ENCODE measurements at places on chromosomes 3 and 15. TPM values are rescaled to one million over a fixed set of nuclear protein-coding genes. Genes with fewer than 3 reads are reported as not detected.

DNA sequence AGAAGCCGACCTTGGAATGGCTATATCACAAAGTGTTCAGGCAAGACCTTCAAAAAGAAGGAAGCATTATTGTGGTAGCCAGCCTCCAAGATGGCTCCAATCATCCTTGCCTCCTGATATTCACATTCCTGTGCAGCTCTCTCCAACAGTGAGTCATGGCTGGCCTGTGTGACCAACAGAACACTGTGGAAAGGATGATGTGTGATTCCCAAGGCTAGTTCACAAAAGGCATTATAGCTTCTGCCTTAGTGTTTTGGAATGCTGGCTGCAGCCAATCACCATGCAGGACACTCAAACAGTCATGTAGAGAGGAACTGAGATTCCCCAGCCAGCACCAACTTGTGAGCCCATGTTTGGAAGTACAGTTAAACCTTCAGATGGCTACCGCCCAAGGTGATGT, 102.6 kb downstream of the EFL1 start:
- DNase-seq = no peak

- no peak for DNase-seq
Observed at GRCh38 chr15:85312929-85313331, 67.5 kb upstream of the AKAP13 start.

- DNase-seq = no peak
Observed at GRCh38 chr3:175118382-175118941, 259.3 kb downstream of the NAALADL2 start.

DNA sequence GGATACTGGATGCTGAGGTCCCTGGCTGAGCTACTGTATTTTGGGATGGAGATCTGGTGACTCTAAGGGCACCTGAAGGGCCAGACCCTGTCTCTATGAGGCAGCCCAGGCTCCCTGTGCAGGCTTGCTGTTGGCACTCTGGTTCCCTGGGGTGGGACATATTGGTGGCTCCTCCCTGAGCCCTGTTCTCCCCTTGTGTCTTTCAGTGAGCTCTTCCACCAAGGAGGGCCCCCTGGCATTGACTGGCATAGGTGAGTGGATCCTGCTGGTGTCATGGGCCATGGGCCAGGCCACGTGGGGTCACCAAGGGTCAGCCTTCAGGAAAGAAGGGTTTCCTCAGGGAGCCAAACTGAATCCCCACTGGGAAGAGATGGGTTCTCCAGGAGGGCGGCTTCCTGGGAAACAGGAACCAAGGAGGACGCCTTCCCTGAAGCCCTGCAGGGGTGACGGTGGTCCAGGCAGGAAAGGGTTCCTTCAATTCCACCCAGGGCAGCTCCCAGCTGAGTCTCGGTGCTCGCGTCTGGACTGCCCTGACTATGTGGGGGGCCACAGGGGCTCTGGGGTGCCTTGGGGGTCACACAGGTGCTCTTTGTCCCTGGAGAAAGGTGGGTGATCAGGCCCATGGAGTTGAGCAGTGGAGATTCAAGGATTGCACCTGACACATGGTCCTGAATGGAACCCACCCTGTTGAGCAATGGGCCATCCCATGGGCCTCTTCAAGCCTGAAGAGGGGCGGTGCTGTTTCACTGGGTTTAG, 220.4 kb downstream of the SNRPN start:
- no peak for DNase-seq

- DNase-seq = no peak
Observed at GRCh38 chr15:93162560-93162959, 73.5 kb upstream of the RGMA start.

DNA sequence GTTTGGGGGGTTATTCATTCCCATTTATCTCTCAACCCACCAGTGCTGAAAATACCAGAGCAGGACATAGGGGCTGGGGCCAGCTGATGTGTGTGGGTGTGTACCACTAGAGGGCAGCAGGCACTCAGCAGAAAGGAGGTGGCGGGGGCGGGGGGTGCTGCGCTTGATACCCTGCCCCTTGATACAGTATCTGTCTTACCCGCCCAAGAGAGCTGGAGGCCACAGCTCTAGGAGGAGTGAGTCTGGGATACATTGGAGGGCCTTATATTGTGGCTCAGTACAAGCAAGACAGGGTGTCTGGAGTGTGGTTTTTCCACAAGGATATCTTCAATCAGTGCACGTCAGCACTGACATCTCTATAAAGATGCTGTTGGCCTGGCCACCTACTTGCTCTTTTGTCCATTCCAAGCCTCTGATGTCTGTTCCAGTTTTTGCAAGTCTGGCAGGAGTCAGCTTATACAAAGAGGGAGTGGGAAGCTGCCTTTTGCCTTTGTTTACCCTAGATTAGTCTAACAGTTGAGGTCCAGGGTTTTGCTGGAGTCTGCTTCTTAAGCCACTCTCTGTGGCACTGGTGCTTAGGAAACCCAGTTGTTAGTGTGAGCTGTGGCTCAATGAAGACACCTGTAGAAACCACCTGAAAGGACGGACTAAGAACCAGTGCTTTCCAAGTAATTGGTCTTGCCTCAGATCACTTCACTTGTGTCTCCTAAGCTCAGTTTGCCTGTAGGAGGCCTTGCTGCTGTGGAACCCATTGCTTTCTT, 1.5 kb upstream of the RBM15B start:
- peak; percentile 38 for DNase-seq

GRCh38 chr3:10480871-10481378, 24.5 kb downstream of the ATP2B2 start:
- DNase-seq = no peak

GRCh38 chr3:42525212-42525611, 22.8 kb downstream of the VIPR1 start:
- no peak for DNase-seq

DNA sequence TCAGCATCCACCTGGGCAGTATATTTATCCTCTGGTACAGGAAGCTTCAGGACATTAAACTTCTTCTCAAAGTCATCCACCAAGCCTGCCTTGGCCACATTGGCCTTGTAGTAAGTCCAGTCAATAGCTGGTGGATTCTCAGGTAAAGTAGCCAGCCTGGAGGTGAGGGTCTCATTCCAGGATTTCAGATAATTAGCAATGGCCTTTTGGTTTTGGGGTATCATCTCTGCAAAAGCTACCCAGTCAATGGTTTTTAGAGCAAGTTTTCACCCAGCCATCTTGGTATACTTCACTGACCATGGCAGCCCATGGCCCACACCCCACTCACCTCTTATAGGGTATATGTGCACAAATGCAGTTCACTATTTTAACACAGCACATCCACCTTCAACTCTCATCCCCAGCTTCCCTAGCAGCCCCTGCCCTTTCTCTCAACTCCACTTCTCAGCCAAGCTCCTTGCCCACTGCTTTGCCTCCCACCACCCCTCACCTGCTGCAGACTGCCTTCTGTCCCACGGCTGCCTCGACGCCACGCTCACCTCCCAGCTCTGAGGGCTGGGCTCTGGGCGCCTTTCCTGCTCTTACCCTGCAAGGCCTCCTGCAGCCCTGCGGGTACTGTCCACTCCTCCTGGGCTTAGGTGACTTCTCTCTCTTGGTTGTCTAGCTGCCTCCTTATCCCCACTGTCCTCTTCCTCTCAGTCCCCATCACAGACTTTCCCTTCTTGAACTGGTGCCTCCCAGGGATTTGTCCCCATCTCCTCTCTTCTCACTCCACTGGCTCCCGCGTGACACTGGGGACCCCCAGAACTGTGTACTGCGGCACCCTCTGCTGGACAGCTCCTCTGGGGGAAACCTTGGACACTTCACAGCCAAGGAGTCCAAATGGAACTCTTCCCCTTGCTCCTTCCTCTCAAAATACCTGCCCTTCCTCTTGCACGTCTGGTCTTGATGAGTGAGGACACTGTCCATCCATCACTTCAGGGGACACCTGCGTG, 1.7 kb upstream of the TGM5 start:
- DNase-seq = no peak

- no peak for DNase-seq
Observed at GRCh38 chr3:191065181-191065805, 133.7 kb upstream of the OSTN start.

GRCh38 chr3:64972793-64973192, 285.0 kb upstream of the ADAMTS9 start:
- DNase-seq = no peak

DNA sequence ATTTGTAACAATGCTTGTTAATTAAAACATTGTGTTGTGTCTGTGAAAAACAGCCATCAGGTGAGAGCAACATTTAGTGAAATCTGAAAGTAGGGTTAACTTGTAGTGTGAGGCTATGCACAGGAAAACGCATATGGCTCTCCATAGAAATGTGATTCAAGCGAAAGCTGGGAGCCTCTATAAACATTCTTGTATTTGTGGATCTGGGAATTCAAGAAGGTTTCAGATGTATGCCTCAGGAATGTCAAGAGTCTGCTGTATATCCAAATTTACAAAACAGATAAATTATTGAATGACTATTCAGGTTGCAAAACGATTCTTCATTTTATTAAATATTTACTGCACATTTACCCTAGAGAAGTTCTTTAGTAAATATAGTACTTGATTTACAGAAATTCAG, 166.0 kb downstream of the THSD4 start:
- no peak for DNase-seq

DNA sequence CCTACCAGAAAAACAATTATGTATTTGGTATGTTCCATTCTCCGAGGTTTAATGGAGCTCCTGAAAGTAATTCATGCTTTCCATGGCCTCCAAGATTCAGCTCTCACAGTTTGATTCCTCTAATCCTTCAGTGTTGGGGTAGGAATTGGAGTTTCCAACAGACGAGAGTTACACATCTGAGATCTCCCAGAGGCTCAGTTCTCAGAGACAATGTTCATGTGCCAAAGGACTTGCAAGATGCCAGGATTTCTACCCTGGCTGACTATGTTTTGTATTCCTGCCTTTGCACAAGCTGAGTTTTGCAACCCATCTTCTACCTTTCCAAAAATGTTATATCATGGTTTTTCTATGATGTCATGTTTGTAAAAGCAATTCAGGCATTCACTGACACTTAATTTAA, 322.9 kb downstream of the ERC2 start:
- DNase-seq = no peak

DNA sequence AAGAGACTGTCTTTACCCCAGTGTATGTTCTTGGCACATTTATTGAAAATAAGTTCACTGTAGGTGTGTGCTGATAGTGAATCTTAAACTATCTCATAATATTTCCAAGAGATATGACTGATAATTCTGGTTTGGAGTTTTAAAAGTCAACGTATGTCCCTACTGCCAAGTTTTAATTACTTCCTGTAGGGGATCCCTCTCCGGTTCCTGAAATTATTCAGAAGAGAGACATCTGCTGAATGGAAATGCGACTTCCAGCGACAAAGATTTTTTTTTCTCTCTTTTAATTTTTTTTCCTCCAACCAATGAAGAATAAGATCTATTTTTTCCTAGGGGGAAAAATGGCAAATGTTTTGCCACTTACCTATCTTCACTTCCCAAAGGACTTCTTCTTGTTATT, 498.9 kb upstream of the TGFBR2 start:
- DNase-seq = no peak

DNA sequence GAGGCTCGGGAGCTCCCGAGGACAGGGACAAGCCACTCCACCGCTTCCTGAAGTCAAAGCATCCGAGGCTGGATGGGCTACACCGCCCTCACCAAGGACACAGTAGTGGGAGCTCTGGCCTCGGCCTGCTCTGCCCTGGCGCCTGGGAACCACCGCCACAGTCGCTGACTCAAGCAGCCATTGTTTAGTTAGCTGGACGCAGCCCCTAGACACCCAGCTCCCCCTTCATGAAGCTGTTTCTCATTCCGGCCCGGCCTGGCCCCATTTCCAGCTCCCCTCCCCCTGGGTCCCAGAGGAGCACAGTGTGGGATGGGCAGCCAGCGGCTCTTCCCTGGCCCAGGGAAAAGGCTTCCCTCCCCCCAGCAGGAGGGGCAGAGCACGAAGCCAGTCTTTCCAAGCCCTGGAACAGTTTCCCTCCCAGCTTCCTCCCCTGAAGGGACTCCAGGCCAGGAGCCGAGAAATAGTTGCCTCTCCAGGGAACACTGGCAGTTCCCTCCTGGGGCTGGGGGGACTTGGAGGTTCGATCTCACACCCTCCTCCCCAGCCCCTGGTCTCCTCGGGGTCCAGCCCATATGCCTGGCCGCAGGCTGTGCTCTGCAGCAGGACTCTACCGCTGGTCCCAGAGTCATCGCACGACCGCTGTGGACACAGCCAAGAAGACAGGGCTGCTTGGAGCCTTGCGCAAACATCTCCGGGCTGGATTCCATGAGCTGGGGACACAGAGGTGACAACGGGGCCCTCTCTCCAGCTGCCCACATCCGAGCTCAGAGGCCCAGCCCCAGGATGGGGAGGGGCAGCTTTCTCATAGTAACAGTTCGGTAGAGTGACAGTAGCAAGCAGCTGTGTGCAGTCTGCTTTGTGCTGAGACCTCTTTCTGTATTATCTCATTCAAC, 10.0 kb downstream of the PLXND1 start:
- no peak for DNase-seq

DNA sequence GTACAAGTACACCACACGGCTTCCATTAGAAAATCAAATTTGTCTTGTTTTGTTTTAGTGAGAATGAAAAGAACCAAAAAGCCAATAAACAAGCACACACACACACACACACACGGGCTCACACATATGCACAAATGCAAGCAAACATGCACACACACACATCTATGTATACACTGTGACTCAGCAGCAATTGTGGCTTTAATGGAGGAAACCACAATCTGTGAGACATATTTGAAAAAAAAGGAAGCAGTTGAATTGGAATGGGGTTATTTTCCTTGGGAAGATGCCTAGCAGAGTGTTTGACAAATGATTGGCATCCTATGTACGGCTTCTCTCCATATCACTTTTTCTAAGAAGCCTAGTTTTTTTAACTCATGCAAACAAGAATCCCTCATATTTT, 201.1 kb upstream of the ARRDC4 start:
- DNase-seq = no peak

- no peak for DNase-seq
Observed at GRCh38 chr3:169669816-169670215, 6.3 kb upstream of the MECOM start.

DNA sequence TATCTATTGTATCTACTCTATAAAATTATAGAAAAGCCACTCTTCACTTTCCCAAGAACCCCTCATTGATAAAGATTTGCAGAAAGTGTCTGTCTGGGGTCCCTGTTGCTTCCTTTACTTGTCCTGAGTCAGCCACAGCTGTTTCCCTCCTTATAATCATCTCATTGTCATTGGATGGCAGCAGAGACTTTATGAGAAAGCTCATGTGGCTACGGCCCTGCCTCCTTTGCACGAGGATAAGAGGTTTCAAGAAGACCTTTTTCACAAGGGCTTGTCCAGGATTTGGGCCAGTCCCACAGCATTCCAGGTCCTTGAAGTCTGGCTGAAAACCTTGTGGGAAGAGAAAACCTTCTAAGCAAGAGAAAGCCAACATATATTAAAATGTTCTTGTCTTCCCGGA, 41.9 kb upstream of the THBS1 start:
- no peak for DNase-seq

Gene RIOX2
- total RNA-seq = 43.4 TPM

Gene TICRR
- total RNA-seq = 5.2 TPM

Gene TMEM108
- not detected for total RNA-seq

Gene GPR171
- total RNA-seq = not detected

Gene EFCC1
- not detected for total RNA-seq

Gene KBTBD13
- not detected for total RNA-seq

Gene ITPKA
- 1.4 TPM for total RNA-seq

Gene OR4F6
- not detected for total RNA-seq

Gene ZNF717
- 7.3 TPM for total RNA-seq

Gene SPATA16
- not detected for total RNA-seq

Gene FBXO40
- not detected for total RNA-seq

Gene CASR
- not detected for total RNA-seq

Gene MB21D2
- total RNA-seq = 11.8 TPM

Gene SELENOS
- total RNA-seq = 70.9 TPM

Gene CDHR4
- not detected for total RNA-seq
